Hippocampal formation (tissue), 2 donors: ENCODE measurements at places on chromosomes 7 and 10.

DNA sequence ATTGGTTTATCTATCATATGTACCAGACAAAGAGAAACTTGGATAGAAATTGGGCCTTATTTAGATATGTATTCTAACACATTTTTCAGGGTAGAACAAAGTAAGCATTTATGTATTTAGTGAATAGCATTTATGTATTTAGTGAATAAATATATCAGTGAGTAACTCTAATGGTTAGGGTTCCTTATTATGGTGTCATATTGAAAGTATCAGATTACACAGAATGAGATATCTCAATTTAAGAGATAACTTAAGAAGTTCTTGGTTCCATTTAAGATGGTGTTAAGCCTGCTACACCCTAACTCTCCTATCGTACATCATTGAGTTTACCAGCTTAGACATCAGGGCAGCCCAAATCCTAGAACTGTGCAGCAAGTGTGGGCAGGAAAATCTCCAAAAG, 35.9 kb upstream of the DMTF1 start:
- no peak for DNase-seq

DNA sequence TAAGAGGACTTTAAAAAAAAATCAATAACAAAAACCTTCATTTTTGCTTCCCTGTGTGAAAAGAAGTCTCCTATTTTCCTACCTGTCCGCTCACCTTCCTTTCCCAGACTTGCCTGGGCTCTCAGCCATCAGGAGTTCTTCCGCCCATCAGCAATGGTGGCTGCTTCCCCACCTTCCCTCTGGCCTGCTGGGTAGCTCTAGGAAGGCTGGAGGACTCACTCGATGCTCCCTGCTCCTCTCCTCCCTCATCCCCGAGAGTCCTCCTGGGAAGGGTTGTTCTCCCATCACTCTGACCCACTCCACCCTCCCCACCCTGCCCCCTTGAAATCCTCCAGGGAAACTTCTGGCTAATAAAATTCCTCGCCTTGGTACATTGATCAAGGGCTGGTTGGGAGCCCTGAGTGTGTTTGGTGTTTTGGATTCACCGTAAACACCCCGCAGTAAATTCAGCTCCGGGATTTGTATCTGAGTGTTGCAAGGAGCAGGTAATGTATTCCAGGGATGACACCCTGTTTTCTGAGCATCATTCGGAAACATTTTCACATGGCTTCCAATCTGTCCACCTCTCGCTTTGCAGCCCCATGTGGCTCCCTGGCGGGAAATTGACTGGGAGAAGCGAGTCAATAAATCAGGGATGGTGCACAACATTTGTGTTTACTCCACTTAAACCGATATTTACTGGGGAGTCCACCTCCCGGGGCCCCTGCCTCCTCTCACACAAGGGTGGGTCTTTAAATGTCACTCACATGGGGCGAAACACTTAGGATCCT, 126.4 kb upstream of the SDK1 start:
- no peak for DNase-seq

DNA sequence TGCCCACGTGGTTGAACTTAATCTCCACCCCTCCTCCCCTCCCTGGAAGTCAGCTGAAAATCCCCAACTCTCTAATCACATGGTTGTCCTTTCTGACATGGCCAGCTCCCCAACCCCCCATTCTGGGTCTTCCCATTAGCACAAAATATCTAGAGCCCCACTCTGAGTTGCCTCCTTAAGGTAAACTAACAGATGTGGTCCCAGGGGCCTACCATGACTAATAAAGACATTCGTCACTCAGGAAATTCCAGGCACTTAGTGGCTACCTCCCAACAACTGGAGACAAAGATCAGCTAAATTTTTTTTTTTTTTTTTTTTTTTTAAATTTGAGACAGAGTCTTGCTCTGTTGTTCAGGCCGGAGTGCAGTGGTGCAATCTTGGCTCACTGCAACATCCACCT, 21.1 kb downstream of the CCDC126 start:
- no peak for DNase-seq

- DNase-seq: no peak
Observed at GRCh38 chr10:34719746-34720145, 95.3 kb downstream of the PARD3 start.

DNA sequence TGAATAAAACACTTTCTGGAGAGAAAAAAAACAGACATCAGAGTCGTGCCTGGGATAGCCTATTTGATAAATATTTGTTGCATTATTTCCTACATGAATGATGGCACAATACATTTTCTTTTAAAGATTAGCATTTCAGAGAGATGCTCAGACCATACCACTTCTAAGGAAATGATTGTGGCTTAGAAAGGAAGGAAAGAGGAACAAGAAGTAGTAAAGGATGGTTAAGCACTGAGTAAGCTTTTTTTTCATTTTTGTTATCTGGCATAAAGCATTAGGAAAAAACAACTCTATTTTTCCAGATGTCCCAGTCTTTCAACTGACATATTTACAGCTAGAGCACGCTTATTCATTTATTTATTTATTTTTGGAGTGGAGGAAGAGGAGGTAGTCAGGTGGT, 258.8 kb upstream of the TEX47 start:
- DNase-seq: no peak

DNA sequence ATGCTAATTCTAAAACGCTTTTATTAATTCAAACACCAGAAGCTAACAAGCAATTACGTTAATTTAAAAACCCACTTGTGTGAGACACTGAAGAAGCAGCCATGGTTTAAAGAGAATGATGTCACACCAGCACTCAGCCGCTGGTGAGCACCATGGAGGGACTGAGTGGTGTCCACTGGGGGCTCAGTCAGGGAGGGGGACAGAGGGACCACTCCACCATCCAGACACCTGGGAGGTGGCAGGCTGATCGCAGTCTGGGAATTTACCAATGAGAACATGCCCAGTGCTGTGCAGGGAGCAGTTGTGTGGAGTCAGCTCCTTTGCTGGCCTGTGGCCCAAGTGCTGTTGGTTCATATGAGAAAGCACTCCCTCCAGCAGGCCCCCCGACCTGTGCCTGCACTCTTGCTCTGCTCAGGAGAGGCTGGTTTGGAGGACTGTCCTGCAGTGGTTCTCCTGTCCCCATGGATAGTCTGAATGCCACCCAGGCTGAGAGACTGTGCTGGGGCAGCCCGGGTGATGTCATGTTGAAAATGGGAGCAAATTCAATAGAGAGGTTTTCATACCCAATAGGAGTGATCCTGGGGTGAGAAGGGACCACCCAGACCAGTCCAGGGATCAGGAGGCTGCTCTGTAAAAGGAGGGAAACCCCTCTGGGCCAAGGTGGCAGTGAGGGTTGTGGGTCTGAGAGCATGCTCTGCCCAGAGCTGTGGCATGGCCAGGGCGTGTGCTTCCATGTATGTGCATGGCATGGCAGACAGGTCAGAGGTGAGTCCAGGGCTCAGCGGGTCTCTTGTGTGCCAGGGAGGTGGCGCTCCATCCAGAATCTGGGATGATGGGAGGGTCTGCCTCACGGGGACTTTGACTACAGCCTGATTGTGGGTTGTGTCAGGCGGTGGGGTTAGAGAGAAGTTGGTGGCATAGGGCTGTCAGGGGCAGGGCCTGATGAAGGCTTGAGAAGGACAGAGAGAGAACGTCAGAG, 12.7 kb downstream of the ADCY1 start:
- DNase-seq: no peak

DNA sequence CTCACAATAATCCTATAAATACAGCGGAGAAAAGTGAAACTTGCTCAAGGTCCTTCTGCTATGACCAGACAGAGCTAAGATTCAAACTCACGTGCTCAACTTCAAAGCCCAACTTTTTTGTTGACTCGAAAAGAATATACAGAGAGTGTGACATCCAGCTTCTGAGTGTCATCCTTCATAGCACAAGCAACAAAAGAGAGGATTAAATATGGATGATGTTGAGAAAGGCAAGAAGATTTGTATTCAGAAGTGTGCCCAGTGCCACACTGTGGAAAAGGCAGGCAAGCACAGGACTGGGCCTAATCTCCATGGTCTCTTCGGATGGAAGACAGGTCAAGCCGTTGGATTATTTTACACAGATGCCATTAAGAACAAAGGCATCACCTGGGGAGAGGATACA, 2.1 kb upstream of the FAM3C start:
- no peak for DNase-seq

- DNase-seq: peak; percentile 27
Observed at GRCh38 chr10:55019439-55019838, 218.4 kb upstream of the PCDH15 start.

- no peak for DNase-seq
Observed at GRCh38 chr7:87599336-87599735, 1.3 kb downstream of the ABCB1 start.

- DNase-seq: no peak
Observed at GRCh38 chr10:37552881-37553280, 304.5 kb downstream of the ZNF248 start.

GRCh38 chr7:135174941-135175340, 4.4 kb upstream of the CYREN start:
- DNase-seq: no peak

GRCh38 chr10:35271086-35271858, 65.0 kb upstream of the CCNY start:
- DNase-seq: no peak

DNA sequence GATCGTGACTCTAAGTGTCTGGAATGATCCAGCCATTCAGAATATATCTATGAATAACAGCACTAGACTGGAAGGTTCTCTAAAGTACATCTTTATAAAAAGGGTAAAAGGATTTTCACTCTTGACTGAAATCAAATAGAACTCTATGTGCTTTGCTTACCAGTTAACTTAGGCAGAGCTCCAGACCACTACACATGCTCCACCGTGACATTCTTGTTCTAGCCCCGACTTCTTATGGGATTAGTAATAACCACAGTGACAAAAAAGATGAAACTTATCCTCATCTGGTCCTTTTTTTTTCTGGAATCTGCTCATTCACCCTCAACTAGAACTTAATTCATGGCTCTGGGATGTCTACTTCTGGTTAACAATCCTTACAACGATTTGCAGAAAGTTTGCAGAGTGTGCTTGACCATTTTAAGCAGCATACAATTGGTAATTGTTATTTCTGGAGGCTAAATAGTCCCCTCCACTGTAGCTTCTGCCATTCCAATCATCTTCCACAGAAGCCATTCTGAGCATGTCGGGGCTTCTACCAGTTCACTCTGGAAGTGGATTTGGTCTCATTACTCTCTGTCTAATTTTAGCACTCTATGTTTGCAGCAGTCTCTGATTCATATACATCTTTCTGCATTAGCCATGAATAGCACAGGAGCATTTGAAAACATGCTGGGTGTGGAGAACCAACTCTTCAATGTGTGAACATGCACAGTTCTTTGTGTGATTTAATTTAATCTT, 163.7 kb upstream of the CDC14C start:
- DNase-seq: no peak

- no peak for DNase-seq
Observed at GRCh38 chr7:73896454-73896853, 35.5 kb downstream of the TMEM270 start.

- DNase-seq: no peak
Observed at GRCh38 chr10:22002591-22003176, 846 bp downstream of the DNAJC1 start.

- no peak for DNase-seq
Observed at GRCh38 chr7:111264981-111265380, 174.1 kb downstream of the LRRN3 start.

DNA sequence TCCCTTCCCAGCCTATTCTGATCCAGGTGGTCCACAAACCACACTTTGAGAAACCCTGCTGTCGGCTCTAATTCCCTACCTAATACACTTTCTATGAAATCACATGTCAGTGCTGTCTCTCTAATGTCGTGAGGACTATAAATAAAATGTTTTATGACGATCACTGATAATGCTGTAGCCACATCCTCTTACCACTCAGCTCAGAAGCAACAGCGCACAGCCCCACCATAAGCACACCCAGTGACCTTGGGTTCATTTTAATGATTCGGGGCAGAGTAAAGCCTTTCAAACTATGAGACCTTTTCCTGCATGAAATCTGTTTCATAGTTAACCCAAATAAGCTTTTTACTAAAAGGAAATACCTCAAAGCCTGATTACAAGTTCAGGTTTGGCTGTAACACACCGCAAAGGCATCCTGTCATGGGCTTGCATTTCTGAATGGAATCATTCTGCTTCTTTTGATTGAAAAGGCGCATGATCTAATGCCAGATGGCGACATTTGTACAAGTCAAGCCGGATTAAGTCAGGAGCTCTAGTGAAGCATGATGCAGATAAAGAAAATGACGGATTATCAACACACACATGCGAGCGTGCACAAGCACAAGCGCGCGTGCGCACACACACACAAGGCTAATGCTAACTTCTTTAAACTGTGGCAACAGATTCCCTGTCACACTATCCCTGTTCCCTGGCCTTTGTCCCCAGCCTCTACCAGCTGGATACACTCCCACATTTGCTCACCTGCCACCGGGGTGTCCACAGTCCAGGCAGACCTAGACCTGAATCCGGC, 180.5 kb upstream of the PDE1C start:
- DNase-seq: no peak

GRCh38 chr7:150895809-150896208, 43.5 kb downstream of the AOC1 start:
- no peak for DNase-seq

GRCh38 chr7:21966271-21966670, 20.6 kb upstream of the CDCA7L start:
- no peak for DNase-seq

DNA sequence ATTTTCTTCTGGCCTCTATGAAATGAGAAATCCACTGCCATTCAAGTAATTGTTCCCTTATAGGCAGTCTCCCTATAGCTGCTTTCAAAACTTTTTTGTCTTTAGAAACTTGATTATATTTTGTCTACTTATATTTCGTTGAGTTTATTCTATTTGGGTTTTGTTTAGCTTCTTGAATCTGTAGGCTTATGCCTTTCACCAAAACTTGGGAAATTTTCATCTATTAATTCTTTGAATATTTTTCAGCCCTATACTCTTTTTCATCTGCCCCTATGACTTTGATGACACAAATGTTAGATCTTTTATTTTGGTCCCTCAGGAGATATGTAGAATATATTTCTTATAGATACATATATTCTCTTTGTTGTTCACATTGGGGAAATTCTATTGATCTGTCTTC, 48.3 kb upstream of the HHEX start:
- DNase-seq: no peak

DNA sequence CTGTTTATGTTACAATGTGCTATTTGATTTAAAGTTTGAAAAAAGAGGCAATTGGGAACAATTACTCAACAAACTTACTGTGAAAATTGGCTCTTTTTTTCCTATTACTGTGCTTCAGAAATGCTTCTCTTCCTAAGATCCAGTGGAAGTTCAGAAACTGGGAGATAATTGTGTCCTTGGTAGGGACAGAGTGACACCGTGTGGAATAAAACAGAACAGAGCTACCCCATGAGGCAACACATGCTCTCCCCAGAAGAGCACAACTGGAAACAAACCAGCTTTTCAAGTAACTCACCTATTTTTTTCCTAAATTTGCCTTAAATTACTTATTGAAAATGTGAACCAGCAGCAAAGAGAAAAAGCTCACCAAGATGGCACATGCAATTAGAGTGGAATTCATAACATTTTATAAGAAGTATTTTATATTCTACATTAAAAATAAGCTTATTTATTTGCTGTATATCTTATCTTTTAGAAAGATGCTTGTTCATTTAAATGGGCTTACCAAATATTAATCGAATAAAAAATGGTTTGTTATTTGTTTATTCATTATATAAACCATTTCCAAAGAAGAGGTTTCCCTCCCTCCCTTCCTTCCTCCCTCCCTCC, 346.1 kb upstream of the ANKRD30A start:
- peak; percentile 83 for DNase-seq
